ENCODE measurements at places on chromosomes 2 and 18.
A peak's percentile ranks its signal among the peaks of the same experiment; 100 is the strongest.

DNA sequence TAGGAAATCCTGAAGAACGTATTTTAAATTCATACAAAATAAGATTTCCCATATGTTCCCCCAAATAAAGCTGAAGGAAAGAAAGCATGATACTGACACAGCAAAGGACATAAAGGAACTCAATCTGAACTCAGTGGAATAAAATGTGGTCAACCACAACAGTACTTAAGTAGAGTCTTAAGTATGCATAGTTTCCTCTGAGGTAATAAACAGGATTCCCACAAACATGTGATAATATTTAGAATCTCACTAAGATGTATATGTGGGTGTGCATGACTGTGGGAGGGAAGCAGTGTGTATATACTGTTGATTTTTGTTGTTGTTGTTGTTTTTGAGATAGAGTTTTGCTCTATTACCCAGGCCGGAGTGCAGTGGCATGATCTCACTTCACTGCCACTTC is 69.3 kb downstream of the NOL10 start:
- DNase-seq: peak; percentile 79

DNA sequence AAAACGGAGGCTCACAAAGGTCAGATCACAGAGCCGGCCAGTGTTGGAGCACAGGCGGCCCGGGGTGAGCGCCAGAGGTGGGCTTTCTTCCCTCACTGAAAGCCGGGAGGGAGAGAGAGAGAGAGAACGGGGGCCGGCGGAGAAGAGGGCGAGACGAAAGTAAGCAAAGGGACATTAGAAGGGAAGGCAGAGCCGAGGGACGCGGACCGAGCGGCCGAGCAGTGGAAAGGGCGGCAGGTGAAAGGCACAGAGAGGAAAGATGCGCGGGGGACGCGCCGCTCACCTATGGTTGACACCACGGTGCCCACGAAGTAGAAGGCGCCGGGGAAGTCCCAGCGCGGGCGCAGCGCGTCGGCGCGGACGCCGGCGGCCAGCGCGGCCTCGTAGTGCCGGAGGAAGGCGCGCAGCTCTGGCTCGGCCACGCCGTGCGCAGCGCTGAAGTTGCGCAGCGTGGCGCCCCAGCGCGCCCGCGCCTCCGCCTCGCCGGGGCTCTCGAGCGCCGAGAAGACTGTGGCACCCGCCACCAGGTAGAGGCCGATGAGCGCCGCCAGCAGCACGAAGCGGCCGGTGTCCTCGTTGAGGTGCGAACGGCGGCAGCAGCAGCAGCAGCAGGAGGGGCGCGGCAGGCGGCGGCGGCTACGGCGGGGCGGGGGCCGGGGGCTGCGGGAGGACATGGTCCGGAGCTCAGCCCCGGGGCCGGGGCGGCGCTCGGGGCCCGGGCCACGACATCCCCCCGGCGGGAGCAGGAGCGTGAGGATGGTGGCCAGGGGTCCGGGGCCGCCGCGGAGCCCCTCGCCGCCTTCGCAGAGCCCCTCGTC is 166.9 kb downstream of the MSH2 start:
- no peak for DNase-seq

DNA sequence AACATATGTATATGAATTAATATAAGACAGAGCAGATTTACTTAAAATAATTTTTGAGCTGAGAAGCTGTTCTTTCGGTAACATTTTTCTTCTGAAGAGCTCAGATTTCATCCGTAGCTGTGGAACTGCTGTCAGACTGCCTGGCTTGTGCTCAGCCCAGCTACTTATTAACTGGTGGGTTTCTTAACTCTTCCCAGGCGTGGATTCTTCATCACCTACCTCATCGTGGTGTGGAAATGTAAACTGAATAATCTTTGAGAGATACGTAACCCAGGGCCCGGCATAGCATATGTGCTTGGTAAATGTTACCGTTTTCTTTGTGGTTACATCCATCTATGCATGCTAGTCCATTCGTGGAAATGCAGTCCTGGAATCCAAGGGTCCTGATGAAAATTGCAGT is 145.0 kb downstream of the MCFD2 start:
- peak; percentile 92 for DNase-seq

- DNase-seq: no peak
Observed at GRCh38 chr2:85173909-85174308, 40.7 kb downstream of the TCF7L1 start.

GRCh38 chr2:69221960-69222751 is 164.9 kb downstream of the GFPT1 start:
- DNase-seq: no peak

DNA sequence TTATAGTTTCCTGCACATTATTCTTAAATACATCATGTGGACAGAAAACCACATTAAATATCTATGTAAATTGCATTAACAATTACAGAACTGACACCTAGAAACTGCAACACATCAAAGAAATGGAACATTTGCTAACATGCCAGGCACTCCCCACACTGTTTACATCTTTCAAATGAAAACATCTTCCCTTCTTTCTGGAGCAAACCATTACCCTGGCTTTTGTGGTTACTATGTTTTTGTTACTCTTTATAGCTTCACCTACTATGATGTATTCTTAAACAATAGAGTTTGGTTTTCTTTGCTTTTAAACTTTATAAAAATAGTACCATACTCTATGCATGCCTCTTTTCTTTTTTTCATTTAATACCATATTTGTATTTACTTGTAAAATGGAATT is 1894.5 kb upstream of the CELF4 start:
- no peak for DNase-seq

DNA sequence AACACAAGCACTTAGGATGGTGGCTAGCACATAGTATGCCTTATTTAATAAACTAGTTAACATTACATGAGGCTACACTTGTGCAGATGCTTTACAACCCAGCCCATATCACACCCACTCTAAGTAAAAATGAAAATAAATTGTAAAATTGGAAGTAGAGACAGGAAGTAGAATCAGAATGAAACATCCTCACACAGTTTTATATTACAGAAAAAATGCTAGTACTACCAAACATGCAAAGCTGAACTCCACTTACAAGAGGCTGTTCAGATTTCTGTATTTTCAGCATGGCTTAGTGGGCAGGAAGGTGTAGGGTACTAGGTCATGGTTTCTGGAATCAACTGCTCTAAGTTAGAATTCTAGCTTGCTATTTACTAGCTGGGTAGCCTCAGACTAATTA is 18.2 kb upstream of the CRIM1 start:
- no peak for DNase-seq

- no peak for DNase-seq
Observed at GRCh38 chr18:70296289-70296688, 7.4 kb downstream of the SOCS6 start.

DNA sequence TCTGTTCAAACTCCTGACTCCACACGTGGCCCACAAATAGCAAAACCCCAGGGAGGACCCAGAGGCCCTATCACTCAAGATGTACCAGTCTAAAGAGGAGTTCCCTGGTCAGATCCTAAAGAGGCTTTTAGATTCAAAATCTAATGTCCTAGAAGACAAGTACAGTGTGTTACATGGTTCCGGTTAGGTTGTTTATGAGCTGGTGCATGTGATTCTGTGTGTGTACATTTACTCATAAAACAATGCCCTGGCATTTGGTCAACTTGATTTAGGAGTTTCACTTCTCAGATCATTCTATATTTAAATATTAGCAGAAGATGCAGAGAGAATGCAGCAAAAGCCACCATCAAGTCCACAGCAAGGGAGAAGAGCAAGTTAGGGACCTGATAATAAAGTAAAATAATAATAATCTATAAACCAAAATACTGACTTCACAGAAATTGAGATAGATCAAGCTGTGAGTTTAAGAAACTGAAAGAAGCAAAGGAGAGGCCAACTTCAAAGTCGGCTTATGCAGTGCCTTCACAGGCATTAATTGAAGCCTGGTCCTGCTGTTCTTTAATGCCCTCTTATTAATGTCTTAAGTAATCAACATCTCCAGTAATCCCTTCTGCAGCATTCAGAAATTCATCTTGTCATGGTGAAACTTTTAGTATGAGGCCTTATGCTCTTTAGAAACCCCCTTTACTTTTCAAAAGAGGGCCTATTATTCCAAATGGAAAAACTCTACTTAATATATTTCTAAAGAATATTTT is 4.2 kb upstream of the AP1S3 start:
- no peak for DNase-seq

GRCh38 chr18:50373561-50374219 is 1.2 kb upstream of the SKA1 start:
- DNase-seq: no peak

DNA sequence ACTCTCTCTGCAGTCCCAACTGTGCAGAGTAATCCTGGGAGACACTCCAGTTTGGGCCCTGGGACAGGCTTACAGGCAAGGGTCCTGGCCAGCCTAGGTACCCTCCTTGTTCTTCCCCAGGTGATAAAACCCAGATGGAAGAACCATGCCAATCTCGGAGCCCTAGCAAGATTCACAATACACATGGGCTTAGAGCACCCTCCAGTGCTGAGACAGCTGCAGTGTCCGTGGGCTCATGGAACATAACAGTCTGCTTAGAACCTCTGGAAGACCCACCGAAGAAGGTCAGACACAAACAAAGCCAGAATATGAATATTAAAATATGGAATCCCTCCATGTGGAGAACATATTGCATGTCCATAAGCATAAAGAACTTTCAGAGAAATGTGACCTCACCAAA is 568.1 kb downstream of the KCNJ3 start:
- no peak for DNase-seq

- DNase-seq: no peak
Observed at GRCh38 chr18:36960038-36960437, 131.1 kb downstream of the KIAA1328 start.

DNA sequence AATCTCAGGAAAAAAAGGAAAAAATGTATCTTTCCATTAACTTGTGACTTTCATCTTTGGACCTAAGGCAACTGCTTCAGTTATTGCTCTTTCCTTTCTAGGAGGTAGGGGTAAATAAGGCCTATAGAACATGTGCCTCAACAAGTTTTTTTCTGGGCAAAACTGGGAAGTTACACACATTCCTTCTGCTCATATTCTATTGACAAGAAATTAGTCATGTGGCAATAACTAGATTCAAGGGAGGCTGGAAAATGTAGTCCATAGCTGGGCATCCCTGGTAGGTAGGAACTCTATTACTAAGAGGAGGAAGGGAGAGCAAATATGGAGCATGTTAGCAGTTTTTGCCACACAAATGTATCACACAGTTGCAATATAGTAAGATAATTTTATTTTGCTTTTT is 37.7 kb upstream of the NEMP2 start:
- no peak for DNase-seq

- DNase-seq: no peak
Observed at GRCh38 chr2:174184915-174185314, 63.4 kb downstream of the OLA1 start.

DNA sequence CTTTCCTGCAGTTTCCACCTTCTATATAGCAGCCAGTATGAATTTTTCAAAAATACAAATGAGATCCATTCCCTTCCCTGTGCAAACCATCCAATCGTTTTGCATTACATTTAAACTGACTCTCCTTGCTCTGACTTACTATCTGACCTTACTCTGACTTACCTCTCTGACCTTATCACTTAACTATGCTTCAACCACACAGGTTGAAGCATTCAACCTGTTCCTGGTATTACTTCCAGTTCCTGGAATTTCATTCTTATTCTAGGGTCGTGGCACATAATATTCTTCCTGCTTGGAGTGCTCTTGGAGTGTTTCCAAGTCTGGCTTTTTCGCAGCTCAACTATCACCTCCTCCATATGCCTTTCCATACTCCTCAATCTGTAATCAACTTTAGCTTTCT is 850.6 kb upstream of the CHAC2 start:
- DNase-seq: no peak

DNA sequence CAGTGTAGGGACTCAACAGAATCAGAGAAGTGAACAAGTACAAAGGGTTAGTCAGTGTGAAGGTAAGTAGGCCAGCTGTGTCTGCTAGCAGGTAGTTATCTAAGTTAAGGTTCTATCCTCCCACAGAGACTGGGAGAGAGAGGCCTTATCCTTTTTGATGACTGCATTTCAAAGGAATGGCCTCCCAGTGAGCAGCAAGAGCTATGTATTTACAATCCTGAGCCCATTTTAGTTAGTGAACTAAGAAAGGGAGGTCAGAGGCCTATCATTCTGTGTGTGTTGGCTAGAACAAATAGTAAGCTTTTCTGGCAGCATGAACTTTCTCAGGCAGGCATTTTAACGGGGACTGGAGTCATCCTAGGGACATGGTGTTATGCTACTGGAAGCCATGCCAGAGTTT is 182.9 kb downstream of the VWC2L start:
- DNase-seq: peak; percentile 33

DNA sequence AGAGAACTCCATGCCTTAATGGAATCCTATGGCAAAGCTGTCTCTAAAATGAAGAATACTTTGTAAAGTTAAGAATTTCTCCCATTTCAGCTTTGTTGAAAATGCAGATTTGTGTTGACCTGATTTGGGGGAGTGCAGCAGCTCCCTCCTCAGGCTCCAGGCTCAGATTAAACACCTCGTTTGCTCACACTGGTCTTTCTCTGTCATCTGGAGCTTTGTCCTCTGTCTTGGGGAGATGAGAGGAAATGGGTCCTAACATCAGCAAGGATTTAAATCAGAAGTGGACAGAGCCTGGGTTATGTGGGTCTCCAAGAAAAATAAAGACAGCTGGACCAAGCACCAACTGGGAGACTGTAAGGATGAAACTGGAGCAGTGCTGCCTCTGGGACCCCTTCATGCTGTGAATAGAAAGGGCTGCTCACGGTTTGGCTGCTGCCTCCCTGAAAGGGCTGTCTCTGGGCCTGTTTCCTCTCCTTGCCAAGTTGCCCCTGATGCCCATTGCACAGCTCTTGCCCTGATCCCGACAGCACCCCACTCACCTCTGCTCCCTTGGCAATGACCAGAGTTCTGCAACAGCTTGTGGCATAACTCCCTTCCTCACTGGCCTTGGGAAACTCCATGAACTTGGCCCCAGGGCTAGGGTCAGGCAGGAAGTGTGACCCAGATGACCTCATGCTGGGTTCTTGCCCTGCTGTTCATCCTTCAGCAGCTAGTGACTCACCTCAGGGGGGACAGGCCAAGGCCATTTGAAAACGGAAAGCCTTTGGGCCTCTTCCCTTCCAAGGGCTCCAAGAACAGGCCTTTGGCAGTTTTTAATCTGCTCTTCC is 197.2 kb downstream of the CYP26B1 start:
- DNase-seq: no peak

DNA sequence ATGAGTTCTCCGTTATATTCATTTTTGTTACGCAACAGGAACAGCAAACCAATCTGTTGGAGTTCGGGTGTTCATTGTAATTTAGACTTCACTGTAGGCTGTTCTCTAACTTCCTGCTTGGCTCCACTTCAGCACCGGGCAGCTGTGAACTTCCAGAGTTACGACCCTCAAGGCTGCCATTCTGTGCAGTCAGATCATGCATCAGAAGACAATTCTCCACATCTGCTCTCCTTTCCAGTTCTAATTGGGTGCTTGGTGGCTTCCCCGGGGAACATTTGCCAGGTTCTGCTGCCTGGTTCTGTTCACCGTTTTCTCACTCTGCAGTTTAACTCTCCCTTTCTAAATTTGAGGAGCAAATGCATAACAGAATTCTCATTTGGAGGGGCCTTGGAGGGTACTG is 237.7 kb downstream of the NYAP2 start:
- no peak for DNase-seq

- DNase-seq: no peak
Observed at GRCh38 chr2:155679647-155680046, 652.9 kb downstream of the NR4A2 start.

- DNase-seq: no peak
Observed at GRCh38 chr2:157480182-157480961, 36.5 kb upstream of the CYTIP start.

Data from fibroblast of skin of left quadriceps (primary cell).